ENCODE measurements at places on chromosomes 1 and 21. TPM values are rescaled to one million over a fixed set of nuclear protein-coding genes. Genes with fewer than 3 reads are reported as not detected.

DNA sequence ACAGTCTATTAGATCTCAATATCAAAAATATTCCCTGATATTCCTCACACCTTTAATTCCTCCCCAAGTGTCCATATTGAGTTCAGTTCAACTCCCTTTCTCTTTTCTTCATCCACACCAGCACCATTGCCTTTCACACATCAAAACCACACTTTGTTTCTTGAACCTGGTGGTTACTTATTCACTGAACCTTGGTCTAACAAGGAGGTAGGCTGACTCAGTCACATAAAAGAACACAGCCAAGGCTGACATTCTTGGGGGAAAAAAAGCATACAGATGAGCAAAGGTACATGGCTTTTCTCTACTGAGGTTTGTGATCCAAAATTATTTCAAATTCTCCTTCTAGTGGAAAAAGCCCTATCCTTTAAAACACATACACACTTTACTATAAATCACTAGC lies 131.7 kb upstream of the USH2A start:
- DNase-seq, result no peak

DNA sequence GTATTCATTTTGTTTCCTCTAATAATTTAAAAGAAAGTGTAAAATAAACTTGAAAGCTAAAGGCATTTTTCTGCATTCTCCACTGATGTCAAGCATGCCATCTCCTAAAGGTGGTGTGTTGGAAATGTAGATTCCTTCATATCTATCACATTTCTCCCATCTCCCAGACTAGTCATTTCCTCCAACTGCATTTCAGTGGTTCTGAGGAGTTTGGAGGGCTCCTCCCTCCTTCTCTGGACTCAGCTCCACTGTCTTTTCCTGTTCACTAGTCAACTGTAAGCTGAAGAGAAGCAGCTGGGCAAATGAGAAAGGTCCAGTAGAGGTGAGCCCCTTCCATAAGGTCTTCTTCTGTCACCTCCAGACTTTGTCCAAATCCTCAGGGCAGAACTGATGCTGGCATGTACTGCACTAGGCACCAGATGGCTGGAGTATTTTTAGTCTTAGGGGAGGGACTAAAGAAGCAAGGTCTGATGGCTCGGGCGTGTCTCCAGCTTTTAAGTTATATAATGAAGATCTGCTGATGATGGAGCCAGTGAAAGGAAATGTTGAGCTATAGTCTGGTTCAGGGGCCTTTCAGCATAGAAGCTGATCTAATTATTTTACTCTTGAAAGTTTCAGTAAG lies 186.1 kb downstream of the NTNG1 start:
- DNase-seq, result no peak

DNA sequence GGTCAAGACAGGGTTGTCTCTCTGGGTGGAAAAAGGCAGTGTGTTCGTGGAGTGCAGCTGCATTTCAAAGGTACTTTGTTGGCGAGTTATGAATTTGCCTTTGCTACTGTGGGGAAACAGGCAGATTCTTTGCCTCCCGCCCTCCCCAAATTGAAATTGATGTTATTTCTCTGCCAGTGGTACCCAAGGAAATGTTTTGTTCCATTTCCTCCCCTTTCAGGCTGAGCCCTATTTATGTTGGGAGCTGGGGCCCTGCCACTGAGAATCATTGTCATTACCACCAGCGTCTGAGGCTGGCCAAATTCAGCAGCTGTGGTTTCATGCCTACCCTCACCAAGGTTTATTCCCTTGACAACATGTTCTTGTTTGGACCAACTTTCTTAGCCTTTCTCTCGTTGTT lies 48.5 kb upstream of the OLIG2 start:
- no peak for DNase-seq

DNA sequence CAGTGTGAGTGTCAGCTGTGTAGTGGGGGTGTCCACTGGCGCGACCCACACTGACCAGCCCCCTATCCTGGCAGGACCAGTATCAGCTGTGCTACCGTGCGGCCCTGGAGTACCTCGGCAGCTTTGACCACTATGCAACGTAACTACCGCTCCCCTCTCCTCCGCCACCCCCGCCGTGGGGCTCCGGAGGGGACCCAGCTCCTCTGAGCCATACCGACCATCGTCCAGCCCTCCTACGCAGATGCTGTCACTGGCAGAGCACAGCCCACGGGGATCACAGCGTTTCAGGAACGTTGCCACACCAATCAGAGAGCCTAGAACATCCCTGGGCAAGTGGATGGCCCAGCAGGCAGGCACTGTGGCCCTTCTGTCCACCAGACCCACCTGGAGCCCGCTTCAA lies 28.1 kb upstream of the KDM4A start:
- no peak for DNase-seq

DNA sequence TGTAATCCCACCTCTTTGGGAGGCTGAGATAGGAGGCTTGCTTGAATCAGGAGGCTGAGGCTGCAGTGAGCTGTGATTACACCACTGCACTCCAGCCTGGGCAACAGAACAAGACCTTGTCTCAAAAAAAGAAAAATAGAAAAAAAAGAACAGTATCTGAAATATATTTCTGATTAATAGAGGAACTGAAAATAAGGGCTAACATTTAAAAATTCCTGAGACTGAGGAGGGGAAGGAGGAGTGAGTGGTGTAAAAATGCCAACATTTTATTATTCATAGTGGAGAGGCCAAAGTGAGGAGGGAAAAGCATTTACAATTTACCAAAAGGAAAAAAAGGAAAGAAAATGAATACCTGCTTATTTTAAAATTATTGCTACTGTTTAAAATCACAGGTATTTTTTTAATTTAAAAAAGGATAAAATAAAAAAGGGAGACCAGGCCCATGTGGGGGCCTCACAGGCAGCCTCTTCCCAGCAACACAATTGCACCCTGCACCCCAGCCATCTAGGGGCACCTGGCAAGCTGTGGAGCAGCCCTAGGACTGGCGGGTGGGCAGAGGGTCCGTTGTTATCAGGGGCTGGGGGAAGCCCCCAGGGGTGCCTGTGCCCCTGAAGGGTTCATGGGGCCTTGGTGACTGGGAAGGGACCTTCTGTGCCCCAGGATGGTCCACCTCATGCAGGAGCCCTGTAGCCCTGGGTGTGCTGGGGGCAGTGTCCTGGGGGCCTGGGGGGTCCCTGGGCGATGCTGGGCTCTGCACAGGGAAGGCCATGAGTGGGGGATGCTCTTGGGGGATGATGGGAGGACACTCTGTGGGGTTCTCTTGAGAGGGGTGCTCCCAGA lies 34.8 kb upstream of the ADARB1 start:
- no peak for DNase-seq

- no peak for DNase-seq
These were observed 36.8 kb downstream of the SMYD2 start for GRCh38 chr1:214317734-214318133.

DNA sequence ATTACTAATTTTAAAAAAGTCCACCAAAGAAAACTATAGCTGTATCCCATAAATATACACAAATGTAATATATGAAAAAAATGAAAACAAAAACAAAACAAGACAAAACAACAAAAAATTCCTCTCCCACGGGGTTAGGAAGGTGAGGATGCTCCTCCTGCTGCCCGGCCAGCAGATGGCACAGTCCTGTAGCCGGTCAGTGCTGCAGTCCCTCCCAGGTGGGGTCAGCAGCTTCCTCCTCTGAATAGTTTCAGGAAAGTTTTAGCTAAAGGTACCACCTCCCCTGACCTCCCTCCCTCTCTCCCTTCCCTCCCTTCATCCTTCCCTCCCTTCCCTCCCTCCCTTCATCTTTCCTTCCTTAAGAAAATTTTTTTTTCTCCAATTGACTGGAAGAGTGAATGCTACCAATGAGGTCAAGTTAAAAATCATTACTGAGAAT lies 67.8 kb upstream of the BCL10 start:
- DNase-seq, result no peak

DNA sequence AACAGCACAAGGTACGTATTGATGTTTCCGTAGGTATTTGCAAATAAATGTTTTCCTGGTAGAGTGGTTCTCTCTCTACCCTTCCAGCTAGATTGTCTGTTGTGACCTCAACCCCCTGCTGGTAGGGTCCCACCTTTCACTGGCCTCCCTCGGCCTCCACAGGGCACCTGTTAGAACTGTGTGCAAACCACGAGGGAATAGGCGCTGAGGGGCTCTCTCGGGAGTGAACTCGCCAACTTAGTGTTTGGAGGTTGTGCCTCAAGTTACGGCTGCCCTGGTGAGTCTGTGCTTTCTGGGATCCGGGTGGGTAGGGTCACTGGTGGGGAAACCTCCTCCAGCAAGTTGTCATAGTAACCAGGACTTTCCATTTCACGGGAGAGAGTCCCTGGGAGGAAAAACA lies 204.7 kb upstream of the EDN2 start:
- no peak for DNase-seq

DNA sequence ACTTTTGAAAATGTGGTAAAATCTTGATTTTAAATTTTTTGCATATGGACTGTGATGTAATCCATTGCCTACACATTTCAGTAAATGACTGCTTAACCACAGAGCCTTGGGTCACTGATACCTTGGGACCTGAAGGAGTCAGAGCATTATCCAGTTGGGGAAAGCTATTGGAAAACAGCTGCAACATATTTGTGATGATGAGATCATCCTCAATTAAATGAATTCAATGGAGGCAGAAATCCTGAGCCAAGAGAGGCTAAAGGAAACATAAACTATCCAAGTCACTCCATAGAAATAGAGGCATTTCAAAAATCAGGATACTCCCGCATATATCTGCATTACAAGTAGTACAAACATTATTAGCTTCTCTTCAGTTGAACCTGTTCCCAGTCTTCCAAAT lies 99.8 kb upstream of the PRMT6 start:
- no peak for DNase-seq

- DNase-seq, result no peak
These were observed 6.5 kb downstream of the RHEX start for GRCh38 chr1:206059355-206059915.

TRIM67 gene
- total RNA-seq, result 0.19 TPM

- DNase-seq, result no peak
These were observed 123.3 kb downstream of the NOS1AP start for GRCh38 chr1:162192763-162193162.

DNA sequence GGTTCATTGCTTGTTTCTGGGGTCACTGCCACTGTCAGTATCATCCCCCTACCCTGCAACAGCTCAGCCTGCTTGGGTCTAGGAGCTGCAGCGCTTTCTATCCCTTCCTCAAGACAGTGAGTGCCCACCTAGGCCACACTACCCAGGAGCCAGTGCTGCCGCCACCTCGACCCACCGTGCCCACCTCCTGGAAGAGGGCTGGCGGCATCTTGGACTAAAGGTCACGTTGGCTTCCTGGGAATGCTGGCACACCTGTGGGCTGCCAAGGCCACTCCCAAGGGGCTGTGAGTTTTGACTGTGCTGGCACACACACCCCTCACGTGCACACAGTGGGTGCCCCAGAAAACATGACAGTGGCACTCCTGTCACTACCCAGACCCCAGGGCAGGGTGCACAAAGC lies 22.1 kb downstream of the CRYAA start:
- no peak for DNase-seq

FALEC gene
- not detected for total RNA-seq

DNA sequence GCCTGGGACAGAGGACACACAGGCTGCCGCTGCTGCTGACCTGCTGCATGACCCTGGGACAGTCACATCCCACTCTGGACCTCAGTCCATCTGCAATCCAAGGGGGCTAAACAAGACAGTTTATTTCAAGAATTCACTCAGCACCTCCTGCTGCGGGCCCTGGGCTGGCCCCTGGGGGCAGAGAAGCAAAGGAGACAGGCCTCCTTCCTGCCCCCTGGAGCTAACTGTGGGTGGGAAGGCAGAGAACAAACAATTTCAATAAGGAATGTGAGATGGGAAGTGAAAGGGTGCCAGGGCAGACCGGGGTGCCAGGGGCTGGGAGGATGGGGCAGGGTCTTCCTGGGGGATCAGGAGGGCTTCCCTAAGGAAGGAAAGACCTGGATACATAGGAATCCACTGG lies 60.0 kb downstream of the TAS1R2 start:
- no peak for DNase-seq

- DNase-seq, result no peak
These were observed 42.0 kb downstream of the COLGALT2 start for GRCh38 chr1:183995322-183996039.

DNA sequence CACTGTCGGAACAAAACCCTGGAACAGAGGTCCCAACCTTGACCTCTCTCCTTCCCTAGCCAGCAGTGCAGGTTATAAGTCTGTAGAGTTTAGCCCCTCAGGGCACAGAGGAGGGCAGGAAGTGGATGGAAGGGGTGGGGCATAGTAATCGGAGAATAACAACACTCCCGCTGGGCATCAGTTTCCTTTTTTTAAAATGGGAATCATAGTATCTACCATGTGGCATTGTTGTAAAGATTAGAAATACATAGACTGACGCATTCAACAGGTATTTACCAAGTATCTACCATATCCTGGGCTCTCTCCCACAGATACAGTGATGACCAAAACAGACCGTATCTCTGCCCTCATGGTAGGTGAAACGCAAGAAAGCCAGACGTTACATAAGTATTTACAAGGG lies 24.9 kb upstream of the ATF3 start:
- DNase-seq, result no peak

DNA sequence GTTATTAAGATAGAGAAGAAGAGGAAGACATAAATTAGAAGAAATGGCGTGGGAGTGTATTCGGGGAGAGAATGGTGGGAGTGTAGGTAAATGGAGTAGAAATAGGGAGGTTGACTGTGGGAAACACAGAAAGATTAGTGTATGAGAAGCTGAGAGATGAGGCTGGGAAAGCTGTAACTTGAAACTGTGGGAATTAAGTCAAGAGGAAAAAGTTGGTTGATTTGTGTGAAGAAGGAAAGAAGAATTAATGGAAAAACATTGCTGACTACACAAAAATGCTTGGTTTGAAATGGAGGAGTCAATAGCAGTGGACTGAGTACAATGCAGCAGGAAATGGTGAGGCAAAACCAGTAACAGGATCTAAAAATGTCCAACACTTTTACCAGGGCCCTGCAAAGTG lies 448.3 kb downstream of the PTPRC start:
- no peak for DNase-seq

DNA sequence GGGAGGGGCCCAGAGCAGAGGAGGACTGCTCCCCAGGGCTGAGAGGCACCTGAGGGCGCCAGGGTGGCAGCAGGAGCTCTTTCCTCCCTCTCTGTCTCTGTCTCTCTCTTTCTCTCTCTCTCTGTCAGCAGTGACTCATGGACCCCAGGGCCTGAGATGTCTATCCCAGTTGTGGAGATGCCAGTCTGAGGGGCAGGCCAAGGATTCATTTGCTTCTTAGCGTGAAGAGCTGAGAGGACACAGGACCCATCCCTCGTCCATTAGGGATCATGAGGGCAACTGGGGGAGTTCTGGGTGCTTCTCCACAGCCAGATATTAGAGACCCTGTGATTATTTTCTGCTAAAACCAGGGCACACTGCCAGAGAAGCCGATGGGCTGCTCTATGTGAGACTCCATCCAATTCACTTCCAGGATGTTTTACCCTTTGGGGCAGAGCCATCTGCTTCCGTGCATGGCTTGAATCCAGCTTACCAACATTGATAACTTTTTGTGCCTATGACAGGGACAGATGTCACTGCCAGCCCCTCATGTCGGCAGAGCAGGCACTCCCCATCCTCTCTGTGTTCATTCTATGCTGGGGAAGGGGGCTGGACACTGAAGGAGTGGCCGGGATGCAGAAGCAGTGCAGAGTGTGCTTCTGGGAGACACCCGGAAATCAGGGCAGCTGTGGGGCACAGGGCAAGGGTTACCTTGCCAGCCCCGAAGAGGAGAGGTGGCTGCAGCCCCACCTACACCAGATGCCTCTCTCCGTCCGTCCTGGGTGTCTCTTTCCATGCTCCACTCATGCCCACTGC lies 4.1 kb upstream of the PCBP3 start:
- no peak for DNase-seq

GRCh38 chr1:214636436-214636835 lies 33.4 kb downstream of the CENPF start:
- DNase-seq, result no peak

All from right atrium auricular region (tissue), 2 donors.